NCI-H748 treated with DMSO at 0.1 percent for 48 hours (cell line): ENCODE measurements at places on chromosomes 5 and 9.

DNA sequence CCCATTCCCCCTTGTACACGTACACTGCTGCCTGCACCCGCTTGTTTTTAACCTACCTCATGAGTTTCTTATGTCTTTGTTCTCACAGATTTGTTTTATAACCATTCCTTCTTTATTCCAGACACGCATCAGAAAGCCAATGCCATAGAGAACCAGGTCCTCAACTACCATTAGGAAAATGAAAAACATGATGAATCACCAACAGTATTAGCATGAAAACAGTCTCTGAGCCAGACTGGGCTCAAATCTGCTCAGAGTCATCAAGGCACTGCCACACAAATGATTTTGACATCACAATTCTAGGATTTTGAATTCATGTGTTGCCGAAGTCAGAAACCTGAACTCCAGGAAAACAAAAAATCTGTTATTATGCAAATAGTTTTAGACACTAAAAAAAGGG lies 394.1 kb upstream of the GRIA1 start:
- DNase-seq: no peak

GRCh38 chr5:141952020-141952419 lies 6.0 kb downstream of the PCDH12 start:
- no peak for DNase-seq

- no peak for DNase-seq
These were observed 89.5 kb upstream of the FAM120A start for GRCh38 chr9:93361995-93362394.

GRCh38 chr5:33999978-34000377 lies 7.9 kb downstream of the AMACR start:
- no peak for DNase-seq

DNA sequence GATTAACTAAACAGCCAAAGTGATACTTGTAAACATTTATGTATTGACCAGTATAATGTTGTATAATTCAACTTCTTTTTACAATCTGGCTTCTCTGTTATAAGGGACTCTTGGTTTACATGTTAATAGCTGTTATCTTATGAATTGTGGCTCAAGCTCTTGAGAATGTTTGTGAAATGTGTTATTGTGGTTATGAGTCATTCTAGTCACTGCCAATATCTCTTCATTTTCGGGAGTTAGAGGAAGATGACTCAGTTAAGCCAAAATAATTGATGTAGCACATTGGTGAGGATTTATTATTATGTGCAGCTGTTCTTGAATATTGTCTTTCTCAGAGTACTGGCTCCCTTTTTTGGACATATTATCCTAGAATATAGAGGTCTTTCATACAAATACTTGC lies 655.2 kb upstream of the RIOK2 start:
- no peak for DNase-seq

- no peak for DNase-seq
These were observed 192.2 kb downstream of the C9orf152 start for GRCh38 chr9:110015759-110016158.

DNA sequence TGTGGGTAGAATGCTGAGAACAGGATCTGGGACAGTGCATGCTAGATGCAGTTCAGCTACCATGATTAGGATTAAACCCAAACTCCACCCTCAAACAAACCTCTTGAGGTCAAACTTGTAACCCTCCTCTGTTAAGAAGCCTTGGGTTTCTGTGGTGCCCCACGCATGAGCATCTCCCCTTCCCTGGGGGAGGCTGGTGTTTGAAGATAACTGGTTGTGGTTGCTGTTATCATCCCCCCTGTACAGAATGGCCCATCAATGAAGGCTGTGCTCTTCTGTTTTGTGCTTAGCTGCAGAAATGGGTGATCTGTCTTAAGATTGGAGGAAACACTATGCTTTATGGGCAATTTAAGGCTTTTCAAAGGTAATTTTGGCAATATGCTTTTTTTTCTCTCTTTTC lies 4.4 kb upstream of the DAB2IP start:
- no peak for DNase-seq

- DNase-seq: peak; percentile 96
These were observed 88.0 kb downstream of the SEMA6A start for GRCh38 chr5:116486588-116486987.

DNA sequence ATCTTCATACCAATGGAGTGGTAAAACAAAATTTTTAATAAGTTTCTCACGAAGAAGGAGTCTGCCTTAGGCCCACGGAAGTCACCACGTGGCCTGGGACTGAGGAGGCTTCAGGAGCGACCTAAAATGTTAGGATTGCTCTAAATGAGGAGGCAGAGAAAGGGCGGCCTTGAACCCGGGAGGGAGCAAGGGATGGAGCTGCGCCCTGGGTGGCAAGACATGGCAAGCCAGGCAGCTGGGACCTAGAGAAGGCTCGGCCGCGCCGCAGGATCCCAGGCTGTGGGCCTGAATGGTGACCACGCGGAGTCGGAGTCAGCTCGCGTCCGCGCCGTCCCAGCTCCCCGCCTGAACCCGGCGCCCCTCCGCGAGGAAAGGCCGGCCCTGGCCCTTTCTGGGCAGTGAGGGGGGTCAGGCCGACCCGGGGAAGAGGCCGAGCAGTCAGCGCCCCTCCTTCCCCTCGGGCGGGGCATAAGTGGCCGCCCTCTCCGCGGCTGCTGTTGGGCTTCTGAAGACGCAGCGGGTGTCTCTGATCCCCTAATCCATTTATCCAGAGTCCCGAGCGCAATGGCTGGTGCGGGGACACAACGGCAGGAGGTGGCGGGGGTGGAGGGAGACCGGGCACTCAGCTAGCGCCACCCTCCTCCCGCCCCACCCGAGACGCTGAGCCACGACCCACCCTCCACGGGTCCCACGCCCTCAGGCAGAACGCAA lies 10.6 kb downstream of the IRX1 start:
- no peak for DNase-seq

DNA sequence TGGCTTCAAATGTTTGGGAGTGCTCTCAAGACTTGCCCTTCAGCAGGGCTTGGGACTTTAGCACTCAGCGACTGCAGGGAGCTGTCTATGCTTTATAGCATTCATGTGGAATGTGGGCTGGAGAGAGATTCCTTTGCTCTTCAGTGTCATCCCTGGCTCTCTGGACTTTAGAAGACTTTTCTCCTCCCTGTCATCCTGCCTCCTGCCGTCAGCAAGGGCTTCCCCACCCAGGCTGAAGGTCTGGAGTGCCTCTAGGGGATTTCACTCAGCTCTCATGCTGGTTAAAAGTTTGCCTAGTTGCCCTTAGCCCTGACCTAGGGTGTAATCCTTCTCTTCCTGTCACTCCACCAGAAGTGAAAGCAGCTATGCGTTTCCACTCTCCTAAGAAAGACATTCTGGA lies 210.9 kb downstream of the FRMD3 start:
- DNase-seq: no peak

- DNase-seq: no peak
These were observed 314.1 kb upstream of the KIF2A start for GRCh38 chr5:61991866-61992265.

- no peak for DNase-seq
These were observed 198.7 kb downstream of the GAPVD1 start for GRCh38 chr9:125460346-125460745.

DNA sequence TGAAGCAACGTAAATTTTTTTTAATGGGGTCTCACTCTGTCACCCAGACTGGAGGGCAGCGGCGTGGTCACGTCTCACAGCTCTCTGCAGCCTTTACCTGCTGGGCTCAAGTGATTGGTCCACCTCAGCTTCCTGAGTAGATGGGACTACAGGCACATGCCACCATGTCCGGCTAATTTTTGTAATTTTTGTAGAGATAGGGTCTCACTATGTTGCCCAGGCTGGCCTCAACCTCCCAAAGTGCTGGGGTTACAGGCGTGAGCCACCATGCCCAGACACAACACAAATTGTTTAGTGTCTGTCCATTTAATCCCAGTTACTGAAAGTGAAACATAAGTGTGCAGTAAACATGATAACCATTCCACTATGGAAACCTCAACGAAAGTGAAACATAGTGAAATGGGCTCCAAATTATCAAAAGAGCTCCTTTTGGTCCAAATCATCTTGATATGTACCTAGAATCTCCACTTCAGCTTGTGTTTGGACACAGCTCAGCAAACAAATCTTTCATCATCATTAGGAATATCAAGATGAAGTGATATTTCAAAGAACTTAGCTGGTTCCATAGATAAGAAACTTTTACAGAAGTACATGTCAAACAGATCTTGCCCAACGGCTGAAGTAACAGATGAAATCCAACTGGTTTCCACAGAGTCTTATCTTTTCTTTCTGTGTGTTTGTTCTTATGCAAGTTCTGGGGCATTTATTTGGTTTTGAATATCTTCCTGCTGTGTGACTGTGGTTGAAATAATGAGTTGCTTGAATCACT lies 41.2 kb upstream of the PLPP1 start:
- no peak for DNase-seq

DNA sequence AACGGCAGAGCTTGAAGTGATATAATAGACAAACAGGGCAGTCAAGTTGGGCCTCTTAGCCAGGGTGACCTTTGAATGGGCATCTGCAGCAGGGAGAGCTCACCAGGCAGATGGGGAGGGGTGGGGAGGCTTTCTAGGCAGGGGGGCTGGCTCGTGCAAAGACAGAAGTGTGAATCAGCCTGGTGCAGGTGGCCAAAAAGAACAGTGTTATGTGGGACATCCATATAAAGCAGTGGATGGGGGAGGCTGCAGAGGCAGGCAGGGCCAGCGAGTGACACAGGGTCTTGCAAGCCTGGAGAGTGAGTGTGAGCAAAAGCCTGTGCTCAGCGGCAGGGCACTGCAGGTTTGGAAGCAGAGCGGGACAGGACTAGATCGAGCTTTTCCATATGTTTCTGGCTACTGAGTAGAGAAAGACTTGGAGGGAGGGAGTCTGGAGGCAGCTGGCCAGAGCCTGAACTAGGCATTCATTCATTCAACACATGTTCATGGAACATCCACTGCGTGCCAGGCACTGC lies 14.2 kb upstream of the TTLL11 start:
- no peak for DNase-seq

- no peak for DNase-seq
These were observed 28.2 kb downstream of the RNF145 start for GRCh38 chr5:159181152-159181551.

DNA sequence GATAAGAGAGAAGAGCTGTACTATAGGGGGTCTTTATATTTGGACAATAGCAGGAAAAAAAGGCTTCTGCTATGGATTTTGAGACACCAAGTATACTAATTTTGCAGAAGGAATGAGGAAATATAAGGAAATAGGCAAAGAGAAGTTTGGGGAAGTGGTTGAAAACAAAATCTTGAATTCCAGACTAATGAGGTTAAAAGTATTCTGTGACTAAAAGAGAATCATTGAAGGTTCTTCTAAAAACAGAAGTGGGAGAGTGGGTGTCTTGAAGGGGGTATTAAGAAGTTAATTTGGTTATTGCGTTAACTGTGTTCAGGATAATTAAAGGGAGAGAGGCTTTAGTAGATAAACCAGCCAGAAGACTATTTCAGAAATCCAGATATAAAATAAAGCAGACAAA lies 148.7 kb downstream of the RFK start:
- DNase-seq: no peak

DNA sequence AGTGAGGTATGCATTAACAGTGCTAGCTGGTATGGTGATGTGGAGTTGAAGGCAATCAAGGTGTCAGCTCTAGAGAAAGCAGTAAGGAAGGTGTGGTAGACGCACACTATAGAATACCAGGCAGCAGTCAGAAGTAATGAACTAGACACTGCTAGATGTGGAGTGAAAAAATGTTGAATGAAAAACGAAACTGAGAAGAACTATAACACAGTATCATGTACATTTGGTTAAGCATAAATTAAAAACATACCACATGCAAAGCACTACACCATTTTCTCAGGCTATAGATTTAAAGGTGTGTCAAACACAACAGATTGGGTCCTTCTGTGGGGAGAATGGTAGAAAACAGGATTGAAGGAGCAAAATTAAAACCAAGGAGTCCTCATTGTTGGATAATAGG lies 15.4 kb downstream of the ZNF622 start:
- DNase-seq: no peak

GRCh38 chr9:22617156-22617555 lies 170.5 kb downstream of the DMRTA1 start:
- DNase-seq: no peak

GRCh38 chr5:131226899-131227298 lies 37.0 kb upstream of the CDC42SE2 start:
- no peak for DNase-seq

DNA sequence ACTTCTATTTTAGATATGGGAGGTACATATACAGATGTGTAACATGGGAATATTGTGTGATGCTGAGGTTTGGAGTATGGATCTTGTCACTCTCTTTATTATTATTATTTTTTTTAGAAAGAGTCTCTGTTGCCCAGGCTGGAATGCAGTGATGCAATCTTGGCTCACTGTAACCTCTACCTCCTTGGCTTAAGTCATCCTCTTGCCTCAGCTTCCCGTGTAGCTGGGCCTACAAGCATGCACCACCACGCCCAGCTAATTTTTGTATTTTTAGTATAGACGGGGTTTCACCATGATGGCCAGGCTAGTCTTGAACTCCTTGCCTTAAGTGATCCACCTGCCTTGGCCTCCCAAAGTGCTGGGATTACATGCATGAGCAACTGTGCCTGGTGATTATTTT lies 138.4 kb upstream of the SLC28A3 start:
- no peak for DNase-seq

GRCh38 chr5:179301796-179302195 lies 43.5 kb downstream of the ADAMTS2 start:
- no peak for DNase-seq

GRCh38 chr5:82147860-82148573 lies 130.1 kb downstream of the RPS23 start:
- no peak for DNase-seq

GRCh38 chr9:17962747-17963146 lies 383.9 kb downstream of the SH3GL2 start:
- no peak for DNase-seq

DNA sequence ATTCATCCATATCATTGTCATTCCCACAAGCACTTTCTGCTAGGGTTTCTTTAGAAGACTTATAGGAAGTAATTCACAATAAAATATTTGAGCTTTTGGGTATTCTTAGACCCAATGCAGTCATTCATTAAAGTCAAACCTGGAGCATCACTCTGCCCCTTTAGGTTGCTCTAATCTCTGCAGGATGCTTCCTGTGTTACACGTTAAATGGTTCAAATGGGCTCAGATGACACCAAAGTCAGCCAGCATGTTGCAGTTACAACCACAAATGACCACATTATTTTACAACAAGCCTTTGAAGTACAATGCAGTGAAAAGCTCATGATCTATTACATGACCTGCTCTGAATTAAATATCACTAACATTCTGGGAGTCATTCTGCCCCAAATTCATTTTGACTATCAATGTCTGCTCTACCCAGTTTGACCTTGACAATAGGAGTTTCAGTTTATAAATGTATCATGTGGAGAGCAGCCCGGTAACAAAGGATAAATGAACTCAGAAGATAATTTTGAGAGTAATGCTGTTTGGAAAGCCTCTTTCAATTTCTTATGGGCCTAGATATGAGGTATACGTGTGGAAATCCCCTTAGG lies 668.6 kb upstream of the DMAC1 start:
- no peak for DNase-seq

- DNase-seq: no peak
These were observed 94.0 kb downstream of the SMARCA2 start for GRCh38 chr9:2109069-2109650.

DNA sequence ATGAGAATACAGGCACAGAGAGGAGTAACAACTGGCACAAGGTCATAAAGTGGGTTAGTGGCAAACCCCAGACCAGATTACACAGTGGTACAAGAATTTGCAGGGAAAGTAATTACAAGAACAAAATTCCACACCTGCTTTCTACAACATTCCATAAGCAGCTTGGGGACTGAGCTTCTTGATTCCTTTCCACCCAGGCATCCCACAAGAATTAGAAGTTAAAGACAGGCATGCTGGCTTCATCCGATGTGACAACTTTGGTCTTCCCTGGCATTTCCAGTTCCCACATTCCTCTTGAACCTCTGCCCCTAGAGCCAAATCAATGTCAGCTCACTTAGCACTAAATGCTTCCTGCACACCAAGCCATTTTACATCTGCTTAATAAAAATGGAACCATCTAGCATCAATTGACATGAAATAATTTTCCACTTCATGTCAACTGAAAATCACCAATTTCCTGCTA lies 435.8 kb upstream of the PAPPA start:
- no peak for DNase-seq
